ENCODE measurements at places on chromosomes 5 and 9.

GRCh38 chr9:17462869-17463464 is 115.9 kb upstream of the SH3GL2 start:
- peak; percentile 45 for DNase-seq

DNA sequence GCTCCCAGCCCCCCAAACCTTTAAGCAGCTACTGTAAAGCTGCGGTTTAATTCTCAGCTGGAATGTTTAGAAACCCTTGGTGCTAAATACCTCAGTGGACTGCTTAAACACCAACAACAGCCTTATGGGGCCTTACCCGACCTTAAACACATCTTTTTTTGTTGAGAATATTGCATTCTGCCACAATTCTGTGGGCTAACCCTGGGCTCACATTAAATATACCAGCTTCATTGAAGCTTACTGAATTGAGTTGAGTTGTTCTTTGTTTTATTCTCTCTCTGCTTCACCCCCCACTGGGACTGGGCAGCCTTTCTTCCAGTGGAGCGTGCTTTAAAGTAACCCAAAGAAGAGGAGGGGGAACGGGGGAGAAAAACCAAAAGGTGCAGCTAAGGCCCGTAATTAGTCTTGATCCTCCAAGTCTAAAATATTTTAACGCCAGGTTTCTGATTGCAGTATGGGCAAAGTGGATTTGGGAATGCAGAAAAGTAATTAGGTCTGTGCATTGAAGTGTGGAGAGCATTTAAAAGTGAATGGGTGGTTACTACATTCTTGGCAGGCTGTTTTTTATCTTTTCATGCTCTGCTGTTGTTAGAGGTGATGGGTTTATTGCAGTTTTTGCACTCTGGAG is 281.2 kb downstream of the NR2F1-AS1 start:
- DNase-seq: no peak

- no peak for DNase-seq
Observed at GRCh38 chr5:110612794-110613247, 113.7 kb downstream of the TMEM232 start.

DNA sequence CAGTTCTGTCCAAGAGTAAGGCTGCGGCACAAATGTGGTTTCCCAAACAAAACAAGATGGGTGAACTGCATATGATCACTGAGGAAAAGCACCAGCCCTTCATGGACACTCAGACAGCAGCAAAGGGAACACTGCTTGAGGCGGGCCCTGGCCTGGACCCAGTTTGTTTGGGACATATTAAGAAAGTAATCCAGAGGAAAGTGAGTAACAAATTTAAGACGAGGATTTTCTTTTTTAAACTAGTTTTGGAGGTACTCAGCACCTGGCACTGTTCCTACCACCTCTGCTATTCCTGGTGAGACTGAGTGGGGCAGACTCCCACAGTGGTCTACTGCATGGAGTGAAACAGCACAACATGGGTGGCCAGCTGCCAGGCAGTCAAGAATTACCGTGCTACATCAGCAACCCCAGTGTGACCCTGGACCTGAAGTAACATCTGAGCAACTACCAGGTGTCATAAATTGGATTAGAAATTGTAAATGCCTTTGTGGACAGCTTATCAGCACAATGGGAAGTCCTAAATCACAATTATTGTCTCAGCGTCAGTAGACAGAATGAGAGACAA is 28.5 kb downstream of the P4HA2 start:
- no peak for DNase-seq

DNA sequence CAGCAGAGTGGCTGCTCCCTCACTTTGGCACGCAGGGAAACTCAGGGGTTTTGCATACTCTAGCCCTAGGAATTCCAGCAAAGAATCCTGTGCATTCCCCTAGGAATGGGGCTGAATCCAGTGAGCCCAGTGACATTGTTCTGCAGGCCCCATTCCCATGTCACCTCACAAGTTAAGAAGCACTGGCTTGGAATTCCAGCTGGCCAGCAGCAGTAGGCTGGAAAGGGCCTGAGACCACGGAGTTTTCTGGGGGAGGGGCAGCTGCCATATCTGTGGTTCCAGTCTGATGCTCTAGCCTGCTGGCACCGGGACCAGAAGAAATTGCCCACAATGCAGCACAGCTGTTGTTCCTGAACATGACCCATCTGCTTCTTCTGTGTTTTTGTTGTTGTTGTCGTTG is 217.6 kb upstream of the DMRTA1 start:
- DNase-seq: no peak

DNA sequence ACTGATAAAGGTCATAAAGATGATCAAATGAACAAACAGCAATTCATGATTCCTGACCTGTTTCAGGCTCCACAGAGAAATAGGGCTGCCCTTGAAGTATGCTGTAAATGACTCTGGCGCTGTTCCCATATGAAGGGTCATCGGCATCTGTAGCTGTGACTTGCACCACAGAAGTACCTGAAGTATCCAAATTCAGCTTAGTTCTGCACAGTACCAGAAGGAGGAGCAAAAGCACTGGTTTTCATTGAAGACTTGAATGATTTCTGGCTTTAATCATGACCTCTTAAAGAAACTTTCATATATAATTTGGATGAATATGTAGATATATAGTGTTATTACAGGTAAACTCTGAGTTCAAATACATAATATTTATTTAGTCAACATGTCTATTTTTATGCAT is 109.1 kb downstream of the CDH10 start:
- no peak for DNase-seq

- no peak for DNase-seq
Observed at GRCh38 chr5:121982893-121983285, 21.1 kb downstream of the SRFBP1 start.

- DNase-seq: peak; percentile 32
Observed at GRCh38 chr5:144072518-144072927, 97.9 kb downstream of the YIPF5 start.

- DNase-seq: no peak
Observed at GRCh38 chr9:123343443-123344191, 12.4 kb upstream of the CRB2 start.

DNA sequence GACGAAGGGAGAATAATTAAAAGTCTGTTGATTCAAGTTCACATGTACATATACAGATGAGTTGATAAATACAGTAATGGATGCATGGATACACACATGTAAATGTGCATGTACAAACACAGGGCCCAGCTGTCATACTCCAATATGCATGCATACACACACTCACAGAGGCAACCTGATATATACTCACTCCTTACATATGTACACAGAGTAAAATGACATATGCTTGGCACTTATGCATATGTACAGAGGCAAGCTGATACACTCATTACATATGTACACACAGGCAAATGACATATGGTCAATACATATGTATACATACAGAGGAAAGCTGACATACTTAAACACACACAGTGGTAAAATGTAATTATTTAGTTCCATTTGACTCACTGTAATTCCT is 7.2 kb upstream of the TMEFF1 start:
- no peak for DNase-seq

- peak; percentile 85 for DNase-seq
Observed at GRCh38 chr5:135437796-135438560, 9.2 kb downstream of the DCANP1 start.

DNA sequence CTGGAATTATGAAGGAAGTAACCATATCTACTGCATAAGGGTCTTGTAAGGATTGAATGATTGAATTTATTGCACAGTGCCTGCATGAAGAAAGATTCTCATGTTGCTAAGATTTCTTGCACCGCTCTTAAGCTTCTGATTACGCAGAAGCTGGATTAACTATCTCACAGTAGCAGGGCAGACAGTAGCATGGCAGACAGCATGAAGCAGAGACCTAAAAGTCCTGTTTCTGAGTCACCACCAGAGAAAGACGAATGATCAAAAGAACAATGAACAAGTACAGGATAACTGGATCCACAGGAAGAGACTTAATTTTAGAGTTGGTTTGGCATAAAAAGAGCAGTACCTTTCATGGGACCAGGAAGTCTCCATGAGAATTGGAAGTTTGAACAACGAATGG is 142.4 kb downstream of the MAPKAP1 start:
- DNase-seq: no peak

DNA sequence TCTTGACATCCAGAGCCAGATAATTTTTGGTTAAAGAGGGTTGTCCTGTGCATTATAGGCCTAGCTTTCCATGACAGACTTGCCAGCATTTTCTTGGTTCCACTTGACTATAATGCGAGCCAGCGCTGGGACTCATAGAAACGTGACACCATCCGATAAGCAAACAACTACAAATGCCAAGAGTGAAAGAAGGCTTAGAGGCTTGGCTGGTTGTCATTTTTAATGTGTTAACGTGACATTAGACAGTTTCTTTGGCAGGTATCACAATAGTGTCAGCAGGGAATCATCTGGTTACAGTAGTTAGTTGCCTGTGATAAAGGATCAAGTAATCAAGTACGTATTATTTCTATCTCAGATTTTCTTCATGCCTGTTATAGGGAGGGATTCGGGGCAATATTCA is 20.0 kb upstream of the LIFR start:
- DNase-seq: no peak

DNA sequence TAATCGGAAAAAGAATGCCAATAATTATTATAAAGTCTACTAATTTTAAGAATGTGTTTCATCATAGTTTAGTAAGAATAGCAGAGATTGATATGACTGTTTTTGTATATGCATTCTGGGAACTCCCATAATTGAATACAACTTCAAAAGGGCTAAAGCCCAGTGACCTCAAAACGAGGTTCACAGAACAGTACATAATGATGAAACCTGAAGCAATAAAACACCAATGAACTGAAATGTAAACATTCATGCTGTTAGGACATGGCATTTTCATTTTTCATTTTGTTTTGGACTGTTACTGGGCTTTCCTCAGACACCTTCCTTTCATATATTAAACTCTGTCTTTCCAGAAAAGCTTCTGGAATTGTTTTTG is 684 bp upstream of the JMY start:
- no peak for DNase-seq

- DNase-seq: no peak
Observed at GRCh38 chr5:5423586-5423985, 1.1 kb downstream of the ICE1 start.

DNA sequence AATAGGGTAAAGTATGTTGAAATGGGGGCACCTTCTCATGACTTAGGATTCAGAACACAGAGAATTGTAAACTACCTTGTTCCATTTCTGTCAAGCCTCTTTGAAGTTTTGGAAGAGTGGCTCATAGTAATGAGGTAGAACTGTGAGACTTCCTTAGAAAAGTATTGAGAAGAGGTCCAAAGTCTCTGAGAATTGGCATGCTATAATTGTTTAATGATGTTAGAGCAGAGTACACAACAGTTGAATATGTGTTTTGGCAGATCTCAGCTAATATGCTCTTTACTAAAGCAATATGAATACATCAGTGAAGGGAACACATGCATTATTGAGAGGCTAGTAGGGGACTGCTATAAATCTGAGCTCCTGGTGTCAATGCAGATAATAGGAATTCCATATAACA is 579.4 kb upstream of the RIOK2 start:
- no peak for DNase-seq

- no peak for DNase-seq
Observed at GRCh38 chr9:35871545-35871944, 1.3 kb upstream of the OR13J1 start.

- no peak for DNase-seq
Observed at GRCh38 chr5:64876203-64876602, 107.5 kb downstream of the CWC27 start.

DNA sequence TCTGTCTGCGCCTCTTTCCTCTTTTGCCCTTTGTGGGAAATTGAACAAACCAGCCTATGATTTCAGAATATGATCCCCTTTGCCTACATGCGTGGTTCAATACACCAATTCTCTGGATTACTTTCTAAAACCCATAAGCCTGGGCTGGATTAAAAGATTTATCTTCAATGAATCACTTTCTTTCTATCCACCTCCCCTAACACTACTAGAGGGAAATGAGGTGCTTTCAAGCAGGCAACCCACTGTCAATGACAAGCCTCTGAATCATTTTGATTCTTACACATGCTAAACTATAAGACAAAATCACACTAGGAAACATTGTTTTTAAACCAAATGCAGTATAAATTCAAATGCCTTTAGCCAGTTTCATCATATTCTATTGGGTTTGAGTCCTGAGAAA is 257.5 kb downstream of the AGTPBP1 start:
- DNase-seq: no peak

DNA sequence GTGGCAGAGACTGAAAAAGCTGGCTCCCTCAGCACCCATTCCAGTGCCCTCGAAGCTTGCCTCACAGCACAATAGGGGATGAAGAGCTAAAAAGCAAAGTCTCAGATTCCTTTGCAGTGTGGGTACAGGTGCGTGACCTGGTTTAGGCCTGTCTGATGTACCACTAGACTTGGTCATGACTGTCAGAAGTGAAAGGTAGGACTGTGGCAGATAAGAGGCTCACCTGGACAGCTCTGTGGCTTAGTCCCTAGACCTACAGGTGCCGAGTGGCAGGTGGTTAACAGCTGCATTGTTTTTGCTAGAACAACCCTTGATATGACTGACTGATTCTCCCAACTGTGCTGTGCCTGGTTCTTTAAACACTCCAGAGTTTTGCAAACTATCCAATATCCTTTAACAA is 14.7 kb upstream of the SFXN1 start:
- no peak for DNase-seq

Data from brain microvascular endothelial cell (primary cell).